ENCODE measurements at places on chromosomes 16 and 17.

DNA sequence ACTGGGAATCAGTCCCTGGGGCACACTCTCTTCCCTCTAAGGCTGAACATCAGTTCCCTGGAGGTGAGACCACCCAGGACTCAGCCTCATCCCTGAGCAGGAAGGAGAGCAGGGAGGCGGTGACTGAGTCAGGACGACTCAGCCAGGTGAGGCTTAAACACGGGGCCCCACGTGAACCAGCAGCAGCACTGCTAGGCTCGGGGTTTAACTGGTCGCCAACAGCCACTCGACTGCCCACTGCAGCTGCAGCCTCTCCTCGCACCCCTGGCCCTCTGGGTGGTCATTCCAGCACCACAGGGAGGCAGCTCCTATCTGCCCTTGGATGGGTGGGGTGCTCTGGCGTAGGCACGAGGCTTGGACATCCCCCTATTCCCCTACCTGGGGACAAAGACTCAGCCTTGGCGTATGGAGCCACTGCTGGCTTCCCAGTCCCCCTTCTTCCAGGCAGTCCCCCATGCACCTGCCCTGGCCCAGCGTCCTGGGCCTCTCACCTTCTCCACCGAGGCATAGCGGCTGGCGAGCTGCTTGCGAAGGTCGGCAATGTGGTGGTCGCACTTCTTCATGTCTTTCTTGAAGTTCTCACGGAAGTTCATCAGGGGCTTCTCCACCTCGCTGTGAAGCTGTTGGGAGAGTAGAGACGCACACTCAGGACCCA is 21.2 kb upstream of the RCVRN start:
- DNase-seq: no peak

DNA sequence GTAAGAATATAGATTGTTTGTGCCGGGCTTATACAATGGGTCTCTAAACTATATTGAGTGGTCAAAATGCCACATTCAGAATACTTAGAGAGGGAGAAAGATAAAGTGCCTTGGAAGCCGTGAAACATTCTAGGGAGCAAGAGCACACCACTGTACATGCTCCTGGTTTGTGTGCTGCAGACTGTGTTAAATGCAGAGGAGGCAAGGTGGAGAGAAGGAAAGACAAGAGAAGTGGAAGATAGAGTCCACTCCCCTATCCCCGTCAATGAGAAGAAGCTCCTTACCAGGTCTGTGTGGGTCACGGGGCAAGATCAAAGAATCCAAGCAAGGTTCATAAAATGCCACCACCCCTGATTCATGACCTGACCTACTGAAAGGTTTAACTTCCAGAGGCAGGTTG is 267.1 kb upstream of the TBX2 start:
- DNase-seq: no peak

- no peak for DNase-seq
These were observed 86.1 kb upstream of the RBFOX1 start for GRCh38 chr16:7246578-7246977.

GRCh38 chr17:39794249-39794970 is 56.7 kb downstream of the GRB7 start:
- DNase-seq: no peak

DNA sequence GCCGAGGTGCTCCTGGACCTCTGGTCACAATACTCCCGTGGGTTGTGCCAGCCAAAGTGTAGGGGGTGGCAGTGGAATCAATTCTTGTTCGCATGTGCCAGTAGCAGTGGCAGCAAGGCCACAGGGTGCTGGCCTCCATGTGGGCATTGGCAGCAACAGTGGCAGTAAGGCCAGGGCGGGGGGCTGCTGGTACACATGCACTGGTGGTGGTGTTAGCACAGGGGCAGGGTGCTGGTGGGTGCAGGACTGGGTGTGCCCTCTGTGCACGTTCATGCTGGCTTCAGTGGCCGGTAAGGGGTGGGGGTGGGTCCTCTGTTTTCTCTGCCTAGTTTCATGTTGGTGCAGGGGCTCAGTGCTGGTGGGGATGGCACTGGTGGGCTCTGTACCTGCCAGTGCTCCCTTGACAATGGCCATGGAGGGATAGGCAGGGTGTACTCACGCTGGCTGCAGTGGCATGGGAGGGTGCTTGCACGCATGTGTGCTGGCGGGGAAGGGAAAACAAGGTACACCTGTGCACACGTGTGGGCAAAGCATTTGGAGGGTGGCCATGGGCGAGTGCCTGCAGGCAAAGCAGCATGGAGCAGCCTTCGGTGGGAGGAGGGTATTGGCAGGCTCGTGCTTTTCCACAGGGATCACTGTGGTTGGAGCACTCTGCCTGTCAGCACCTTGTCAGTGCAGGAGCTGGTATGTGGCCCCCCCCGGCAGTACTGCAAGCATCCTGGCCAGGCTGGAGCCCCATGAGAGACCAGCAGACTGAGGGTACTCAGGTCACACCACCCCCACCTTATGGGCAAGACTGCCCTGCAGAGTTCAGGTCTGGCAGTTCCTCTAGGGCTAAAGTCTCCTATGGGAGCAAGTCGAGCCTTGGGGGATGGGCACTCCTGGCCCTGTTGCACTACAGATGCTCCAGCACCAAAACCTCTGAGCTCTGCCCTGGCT is 35.8 kb downstream of the NF1 start:
- DNase-seq: no peak

GRCh38 chr16:48535831-48536613 is 74.0 kb downstream of the N4BP1 start:
- peak; percentile 73 for DNase-seq

- peak; percentile 65 for DNase-seq
These were observed 3.0 kb downstream of the SALL1 start for GRCh38 chr16:51147776-51148677.

DNA sequence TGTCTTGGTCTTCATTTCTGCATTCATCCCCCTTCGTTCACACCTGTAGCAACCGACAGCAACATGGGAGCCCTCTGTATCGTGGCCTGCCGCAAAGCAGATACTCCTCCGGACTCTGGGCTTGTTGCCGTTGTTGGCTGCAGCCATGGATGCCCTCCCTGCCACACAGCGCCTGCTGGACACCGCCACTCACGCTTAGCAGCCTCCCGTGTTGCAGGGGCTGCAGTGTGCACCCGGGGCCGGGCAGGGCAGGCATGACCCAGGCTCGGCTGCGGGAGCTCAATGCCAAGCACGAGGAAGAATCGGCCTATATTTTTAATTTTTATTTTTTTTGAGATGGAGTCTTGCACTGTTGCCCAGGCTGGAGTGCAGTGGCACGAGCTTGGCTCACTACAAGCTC is 34.9 kb upstream of the ZNF629 start:
- DNase-seq: no peak

DNA sequence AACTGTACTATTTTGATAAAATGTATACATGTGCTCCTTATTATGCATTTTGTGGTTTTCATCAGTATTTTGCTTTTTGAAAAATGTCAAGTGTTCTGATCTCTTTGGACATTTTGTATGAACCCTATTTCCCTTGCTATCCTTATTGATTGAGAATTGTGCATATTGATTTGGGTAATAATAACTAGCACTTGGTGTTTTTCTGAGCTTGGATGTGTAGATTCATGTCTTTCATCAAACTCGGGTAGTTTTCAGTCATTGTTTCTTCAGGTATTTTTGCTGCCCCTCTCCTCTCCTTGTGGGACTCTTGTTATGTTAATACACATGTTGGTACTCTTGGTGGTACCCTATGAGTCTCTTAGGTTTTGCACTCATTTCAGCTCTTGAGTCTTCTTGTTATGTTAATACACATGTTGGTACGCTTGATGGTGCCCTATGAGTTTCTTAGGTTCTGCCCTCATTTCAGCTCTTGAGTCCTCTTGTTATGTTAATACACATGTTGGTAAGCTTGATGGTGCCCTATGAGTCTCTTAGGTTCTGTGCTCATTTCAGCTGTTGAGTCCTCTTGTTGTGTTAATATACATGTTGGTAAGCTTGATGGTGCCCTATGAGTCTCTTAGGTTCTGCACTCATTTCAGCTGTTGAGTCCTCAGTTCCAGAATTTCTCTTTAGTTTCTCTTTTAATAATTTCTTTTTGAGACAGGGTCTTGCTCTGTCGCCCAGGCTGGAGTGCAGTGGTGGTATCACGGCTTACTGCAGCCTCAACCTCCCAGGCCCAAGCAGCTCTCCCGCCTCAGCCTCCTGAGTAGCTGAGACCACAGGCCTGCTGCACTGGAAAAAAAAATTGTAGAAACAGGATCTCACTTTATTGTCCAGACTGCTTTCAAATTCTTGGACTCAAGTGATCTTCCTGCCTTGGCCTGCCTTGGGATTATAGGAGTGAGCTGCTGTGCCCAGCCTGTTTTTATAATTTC is 19.3 kb downstream of the ZNF750 start:
- DNase-seq: no peak

- DNase-seq: no peak
These were observed 505.8 kb upstream of the ERCC4 start for GRCh38 chr16:13414154-13414553.

GRCh38 chr17:73614256-73614655 is 30.0 kb downstream of the SDK2 start:
- DNase-seq: no peak

DNA sequence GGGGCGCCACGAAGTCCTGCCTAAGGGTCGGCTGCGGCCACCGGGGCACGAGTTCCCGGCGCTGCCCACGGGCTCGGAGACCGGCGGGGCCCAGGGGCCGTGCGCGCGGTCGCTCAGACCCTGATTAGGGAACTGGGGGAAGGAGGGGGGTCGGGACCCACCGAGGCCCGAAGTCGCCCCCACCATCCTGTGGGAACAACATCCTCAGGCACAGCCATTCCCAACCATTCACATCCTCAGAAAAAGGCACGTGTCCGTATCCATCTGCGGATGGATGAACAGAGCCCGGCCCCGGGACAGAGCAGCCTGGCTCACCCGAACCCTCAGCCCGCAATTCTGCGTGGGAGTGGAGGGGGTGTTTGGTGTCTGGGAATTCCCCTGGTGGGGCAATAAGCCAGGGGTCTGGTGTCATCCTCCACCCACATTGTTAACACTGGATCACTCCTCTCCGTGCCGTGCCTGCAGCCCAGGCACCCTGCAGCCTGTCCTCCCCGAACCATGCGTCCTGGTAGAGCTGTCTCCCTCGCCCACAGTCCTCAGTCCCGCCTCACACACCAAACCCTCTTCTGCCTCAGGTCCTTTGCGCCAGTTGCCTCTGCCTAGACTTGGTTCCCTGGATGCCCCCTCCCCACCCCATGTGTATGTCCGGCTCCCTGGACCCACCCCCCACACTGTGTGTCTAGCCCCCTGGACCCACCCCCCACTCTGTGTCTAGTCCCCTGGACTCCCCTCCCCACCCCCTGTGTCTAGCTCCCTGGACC is 789 bp upstream of the CCDC57 start:
- no peak for DNase-seq

DNA sequence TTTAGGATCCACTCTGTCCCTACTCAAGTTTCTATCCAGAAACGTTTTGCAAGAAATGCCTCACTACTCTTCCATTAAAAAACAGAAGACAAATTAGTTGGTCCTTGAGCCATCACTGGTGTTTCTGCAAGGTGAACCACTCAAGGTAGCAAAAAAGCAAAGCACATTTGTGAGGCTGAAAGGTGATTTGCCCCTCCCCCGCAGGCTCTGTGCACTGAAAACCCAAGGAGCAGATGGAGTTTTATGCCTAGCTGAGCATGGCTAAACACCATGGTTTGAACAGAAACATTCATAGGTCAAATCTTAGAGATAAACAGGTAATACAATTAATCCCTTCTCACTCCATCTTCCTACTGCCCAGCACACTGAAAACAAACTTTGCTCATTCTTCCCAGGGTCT is 538.2 kb upstream of the CDH5 start:
- DNase-seq: no peak

GRCh38 chr16:11657556-11657955 is 10.7 kb upstream of the SNN start:
- no peak for DNase-seq

DNA sequence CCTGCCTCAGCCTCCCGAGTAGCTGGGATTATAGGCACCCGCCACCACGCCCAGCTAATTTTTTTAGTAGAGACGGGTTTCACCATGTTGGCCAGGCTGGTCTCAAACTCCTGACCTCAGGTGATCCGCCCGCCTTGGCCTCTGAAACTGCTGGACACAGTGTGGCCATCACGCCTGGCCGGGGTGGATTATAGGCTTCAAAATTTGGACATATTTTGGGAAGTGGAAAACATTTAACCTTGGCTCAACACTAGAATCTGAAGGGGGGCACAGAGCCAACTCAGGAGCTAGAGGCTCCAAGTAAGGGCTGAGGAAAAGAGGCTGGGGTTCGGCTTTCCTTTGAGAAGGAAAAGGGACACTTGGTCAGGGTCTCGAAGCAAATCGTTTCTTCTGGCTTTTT is 2.2 kb upstream of the CDK5R1 start:
- no peak for DNase-seq

DNA sequence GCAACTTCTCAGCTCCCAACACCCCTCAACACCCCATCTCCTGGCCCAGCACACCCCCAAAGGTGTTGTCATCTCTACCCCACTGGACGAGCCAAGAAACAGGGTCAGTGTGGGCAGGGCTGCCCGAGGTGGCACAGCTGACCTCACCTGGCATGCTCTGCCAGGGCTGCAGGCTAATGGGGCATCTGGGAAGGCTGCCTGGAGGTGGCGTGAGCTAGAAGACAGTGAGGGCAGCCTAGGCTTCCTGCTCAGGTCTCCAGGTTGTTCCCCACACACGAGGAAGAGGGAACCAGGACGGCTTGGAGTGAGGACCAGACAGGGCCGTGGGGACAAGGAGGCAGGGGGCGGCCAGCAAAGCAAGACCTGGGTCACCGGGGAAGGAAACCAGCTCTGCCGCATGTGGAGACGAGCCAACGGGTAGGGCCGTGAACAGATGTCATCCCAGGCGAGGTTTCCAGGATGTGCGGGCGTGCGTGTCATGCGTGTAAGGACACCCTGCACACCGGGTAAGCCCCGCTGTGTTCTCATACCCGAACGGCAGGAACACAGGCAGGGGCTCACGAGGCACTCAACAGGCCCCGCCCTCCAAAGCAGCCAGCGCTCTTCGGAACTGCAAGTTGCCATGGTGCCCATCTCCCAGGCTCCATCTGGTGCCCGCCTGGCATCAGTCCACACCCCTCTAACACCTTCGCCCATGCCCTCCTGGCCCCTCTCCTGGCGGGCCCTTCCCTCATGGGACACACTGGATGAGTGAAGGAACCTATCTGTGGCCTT is 29.6 kb upstream of the PVALEF start:
- DNase-seq: no peak

DNA sequence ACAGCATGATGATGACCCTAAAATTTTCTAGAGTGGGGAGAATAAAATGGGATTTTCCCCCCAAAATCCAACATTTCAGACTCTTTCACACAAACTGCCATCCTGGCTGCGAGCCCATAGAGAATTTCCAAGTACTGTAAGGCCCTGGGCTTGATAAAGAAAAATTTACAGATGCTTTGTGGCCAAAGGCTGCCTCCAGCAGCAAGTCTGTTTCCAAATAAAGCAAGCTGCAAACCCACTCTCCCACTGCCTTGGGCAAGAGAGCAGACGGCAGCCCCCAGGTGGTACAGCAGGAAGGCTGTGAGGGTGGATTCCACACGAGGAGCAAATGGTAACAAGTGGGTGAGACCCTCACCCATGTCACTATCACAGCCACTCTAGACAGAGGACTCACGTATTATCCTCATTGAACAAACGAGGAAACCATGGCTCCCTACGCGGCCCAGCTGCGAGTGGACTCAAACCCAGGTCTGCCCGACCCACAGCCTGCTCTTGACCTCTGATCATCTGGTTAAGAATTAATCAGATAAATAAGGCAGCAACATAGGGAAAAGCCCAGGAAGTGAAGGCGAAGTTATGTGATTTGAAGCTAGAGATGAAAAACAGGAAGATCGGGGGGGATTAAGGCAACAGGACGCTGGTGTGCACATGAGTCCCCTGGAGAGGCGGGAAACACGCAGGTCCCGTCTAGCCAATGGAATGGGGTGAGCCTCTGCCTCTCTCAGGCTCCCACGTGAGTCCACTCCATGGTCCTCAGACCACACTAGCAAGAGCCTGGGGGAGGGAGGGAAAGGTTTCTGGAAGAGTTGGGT is 37.4 kb downstream of the AXIN2 start:
- no peak for DNase-seq

Data from pons (tissue), 1 donor.